ENCODE measurements at places on chromosomes 1 and 21.

DNA sequence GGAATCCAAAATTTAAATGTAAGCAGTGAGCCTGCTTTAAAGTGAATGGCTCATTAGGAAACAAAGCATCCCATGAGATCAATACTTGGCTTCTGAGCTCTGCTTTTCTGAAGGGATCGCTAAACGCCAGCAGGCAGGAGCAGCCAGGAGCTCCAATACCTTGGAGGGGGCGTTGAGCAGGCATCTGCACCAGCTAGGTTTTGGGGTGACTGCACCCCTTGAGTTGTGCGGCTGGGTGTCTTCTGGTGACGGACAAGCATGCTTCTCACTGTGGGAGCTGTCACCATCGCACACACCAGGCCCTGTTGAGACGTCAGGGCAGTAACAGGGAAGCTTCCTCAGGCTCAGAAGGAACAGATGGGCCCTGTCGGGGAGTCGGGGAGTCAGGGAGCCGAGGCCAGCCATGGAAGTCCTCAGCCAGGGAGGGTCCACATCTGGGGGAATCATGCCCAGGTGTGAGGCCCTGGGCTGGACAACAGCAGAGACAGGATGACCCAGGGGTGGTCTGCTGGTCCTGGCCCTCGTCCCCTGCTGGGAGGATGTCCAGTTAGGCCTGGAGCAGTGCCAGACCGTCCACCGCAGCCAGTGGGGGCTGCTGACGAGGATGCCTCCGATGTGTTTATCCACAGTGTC, 57.9 kb upstream of the ADARB1 start:
- DNase-seq: no peak

GRCh38 chr1:168081373-168082007, 55.2 kb downstream of the GPR161 start:
- no peak for DNase-seq

DNA sequence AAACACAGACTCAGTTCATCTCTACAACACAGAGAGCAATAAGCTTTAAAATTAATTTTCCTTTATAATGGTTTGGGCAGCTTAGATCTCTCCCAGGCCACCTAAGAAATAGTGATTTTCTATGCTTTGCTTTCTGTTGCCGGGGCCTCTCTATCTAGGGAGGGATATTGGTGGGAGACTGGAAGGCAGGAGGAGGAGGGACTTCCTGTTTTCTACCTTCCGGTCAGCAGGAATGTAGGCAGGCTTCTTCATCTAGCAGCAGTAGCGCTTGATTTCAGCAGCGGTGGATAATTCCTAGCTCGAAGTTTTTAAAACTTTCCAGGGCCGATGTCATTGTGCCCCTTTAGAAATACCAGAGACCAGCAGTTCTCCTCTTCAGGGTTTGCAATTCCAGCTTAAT, 5.1 kb upstream of the DESI2 start:
- DNase-seq: no peak

GRCh38 chr1:185816460-185816859, 82.3 kb downstream of the HMCN1 start:
- no peak for DNase-seq

- peak; percentile 19 for DNase-seq
Measured at GRCh38 chr21:42159560-42160110, 59.3 kb upstream of the ABCG1 start.

GRCh38 chr1:230413061-230413460, 13.1 kb downstream of the PGBD5 start:
- no peak for DNase-seq

DNA sequence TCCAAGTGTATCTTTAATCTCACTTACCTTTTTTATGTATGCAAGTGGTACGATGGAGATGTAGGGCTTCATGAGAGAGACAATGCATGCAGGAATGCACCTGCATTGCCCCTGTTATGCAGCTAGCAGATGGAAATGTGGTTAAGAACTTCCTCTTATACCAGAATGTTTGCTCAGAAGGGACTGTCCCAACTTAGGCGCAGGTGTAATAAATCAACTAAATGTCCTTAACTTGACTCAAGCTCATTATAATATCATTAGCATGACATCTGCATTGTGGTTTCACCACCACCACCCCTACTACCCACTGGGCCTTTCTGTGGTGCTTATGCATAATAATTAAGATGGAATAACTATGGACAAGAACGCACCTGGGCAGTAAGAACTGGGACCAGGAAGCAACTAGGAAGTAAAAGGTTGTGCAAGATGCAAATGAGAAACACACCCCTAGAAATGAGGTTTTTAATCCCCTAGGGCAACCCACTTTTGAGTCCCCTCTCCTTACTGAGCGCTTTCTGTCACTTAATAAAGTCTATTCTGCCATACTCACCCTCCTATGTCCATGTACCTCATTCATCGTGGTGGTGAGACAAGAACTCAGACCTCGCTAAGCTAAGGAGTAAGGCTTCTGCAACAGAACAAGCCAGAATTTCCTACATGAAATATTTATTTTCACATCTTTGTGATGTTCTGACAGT, 1103.3 kb upstream of the B3GALT2 start:
- no peak for DNase-seq

- no peak for DNase-seq
Measured at GRCh38 chr1:221157026-221157761, 278.0 kb downstream of the HLX start.

GRCh38 chr1:32600034-32600433, 50.3 kb downstream of the ZBTB8OS start:
- DNase-seq: no peak

- no peak for DNase-seq
Measured at GRCh38 chr1:224406216-224406615, 28.4 kb downstream of the WDR26 start.
